ENCODE measurements at places on chromosomes 13 and 19.

GRCh38 chr19:28736528-28736927 lies 476.4 kb downstream of the UQCRFS1 start:
- DNase-seq = no peak

DNA sequence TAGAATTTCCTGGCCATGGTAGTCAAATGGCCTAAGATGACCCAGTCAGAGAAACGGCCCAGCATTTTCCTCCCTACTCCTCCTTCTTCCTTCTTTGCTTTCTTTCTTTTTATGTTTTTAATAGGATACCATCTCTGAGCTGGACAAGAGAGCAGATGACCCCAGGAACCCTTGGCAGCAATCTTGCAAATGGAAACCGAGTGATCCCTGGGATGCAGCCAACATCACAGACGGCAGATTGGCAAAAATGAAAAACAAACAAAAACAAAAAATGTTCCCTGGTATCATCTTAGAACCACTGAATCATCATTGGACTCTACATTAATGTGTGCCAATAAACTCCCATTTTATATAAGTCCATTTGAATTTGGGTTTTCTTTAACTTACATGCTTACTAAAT lies 424.4 kb downstream of the FGF14 start:
- DNase-seq = no peak

DNA sequence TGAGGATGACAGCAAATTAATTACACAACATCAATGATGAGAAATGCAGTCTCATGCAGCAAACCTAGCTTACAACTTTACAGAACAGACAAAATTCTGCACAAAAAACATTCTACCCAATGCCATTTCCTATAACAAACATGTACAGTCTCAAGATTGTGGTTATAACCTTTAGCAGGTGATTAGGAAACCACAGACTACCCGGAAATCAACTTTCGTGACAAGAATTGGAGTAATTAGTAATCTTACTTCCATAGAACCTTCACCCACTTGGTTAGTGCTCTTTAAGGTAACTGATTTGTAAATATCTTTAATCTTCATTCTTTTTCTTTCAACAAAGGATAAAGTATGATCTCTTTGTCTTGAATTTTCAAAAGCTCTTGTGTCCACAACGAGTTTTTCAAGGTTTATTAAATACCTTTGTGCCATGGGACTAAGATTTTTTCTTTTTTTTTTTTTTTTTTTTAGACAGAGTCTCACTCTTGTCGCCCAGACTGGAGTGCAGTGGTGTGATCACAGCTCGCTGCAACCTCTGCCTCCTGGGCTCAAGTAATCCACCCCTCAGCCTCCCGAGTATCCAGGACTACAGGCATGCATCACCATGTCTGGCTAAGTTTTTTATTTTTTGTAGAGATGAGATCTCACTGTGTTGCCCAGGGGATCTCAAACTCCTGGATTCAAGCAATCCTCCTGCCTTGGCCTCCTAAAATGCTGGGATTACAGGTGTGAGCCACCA lies 78.8 kb downstream of the MAP4K1 start:
- no peak for DNase-seq

DNA sequence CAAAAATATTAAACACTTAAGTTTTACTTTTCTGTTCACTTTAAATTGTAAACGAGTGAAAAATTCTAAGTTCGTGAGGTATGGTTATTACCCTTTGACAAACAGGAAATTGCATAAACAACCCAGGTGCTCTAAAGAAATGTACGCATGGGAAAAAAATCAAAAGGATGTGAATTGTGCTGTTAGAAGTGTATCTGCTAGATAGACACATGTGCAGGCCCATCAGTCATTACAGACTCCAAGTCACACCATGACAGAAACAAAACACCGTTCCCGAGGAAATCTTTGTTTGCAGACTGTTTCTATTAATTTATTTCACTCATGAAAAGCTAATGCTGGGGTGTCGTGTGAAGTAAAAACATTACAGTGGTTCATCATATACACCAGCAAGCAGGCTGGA lies 17.0 kb upstream of the DOCK9 start:
- no peak for DNase-seq

DNA sequence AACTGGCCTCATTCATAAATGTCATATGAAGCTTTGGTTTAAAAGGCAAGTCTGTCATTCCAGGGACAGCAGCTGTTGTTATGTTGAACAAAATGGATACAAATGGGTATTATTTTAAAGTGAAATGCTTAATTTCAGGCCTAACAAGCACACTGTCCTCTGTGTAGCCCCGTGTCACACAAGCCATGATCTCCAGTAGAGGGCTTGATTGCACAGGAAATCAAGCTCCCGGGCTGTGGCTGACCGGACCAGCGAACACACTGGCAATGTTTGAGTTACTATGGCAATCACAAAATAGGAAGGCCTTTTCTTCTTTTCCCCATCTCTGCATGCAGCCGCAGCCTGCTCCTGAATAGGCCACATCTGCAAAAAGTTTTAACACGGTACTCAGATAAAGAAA lies 64.0 kb upstream of the GSX1 start:
- no peak for DNase-seq

Measured in AML-193 (cell line).